NCI-H1417 treated with DMSO at 0.1 percent for 48 hours (cell line): ENCODE measurements at places on chromosomes 6 and 20.

DNA sequence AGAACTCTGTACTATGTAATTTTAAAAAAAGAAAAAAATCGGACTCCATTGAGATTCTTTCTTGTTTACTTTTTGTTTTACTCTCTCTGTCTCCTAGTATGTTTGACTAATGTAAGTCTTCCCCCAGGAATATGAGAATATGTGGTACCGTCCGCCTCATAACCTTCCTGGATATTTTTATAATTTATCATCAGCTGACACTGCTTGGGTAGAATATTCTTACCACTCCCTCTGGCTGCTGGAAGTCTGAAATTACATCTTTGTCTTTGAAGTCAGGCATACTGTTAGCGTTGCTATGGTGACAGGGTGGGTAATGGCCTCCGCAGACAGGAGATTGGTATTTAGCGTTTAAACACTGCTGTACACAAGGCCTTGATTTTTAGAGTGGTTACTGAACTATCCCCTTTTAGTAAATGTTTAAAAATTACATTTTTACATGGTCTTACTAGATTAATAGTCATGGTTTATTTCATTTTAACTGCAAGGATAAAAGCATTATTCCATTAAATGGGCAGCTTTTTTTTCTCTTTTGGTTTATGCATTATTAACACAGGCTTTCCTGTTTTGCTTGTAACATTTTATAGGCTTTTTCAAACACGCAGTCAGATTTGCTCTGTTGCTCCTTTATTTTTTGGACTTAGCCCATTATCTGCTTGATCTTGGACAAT, 176.4 kb downstream of the ARID1B start:
- DNase-seq = peak; percentile 98

DNA sequence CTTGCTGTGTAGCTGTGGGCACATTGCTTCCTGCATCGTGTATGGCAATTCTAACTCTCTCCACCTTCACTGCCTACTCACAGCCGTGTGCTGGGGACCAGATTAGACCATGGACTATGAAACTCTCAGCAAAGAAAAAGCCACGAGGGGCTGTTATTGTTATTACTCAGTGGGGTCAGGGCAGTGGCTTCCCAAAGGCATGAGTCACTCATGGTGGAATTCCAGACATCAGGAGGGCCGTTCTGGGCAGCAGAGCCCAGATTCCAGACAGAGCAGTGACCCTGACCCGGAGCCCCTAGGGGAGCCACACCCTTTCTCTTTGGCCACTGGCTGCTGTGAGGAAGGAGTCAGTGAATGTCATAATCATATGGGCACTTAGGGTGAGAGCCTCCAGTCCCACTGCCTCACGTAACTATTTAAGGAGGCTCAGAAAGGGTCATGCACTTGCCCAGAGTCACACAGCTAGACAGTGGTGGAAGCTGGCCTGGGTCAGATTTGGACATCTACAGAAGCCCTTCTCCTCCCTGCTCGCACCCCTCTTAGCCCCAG, 22.2 kb upstream of the CCN5 start:
- no peak for DNase-seq

DNA sequence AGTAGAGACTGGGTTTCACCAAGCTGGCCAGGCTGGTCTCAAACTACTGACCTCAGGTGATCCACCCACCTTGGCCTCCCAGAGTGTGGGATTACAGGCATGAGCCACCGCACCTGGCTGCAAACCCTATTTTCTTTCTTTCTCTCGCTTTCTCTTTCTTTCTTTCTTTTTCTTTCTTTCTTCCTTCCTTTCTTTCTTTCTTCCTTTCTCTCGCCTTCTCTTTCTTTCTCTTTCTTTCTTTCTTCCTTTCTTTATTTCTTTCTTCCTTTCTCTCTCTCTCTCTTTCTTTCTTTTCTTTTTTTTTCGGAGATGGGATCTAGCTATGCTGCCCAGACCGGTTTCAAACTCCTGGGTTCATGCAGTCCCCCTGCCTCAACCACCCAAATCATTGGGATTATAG, 47.0 kb upstream of the TGM3 start:
- DNase-seq = no peak

- no peak for DNase-seq
Measured at GRCh38 chr6:17703256-17703694, 3.5 kb downstream of the NUP153 start.

- DNase-seq = no peak
Measured at GRCh38 chr20:8490076-8490830, 358.2 kb downstream of the PLCB1 start.

GRCh38 chr6:157867155-157867559, 44.1 kb downstream of the SNX9 start:
- no peak for DNase-seq

DNA sequence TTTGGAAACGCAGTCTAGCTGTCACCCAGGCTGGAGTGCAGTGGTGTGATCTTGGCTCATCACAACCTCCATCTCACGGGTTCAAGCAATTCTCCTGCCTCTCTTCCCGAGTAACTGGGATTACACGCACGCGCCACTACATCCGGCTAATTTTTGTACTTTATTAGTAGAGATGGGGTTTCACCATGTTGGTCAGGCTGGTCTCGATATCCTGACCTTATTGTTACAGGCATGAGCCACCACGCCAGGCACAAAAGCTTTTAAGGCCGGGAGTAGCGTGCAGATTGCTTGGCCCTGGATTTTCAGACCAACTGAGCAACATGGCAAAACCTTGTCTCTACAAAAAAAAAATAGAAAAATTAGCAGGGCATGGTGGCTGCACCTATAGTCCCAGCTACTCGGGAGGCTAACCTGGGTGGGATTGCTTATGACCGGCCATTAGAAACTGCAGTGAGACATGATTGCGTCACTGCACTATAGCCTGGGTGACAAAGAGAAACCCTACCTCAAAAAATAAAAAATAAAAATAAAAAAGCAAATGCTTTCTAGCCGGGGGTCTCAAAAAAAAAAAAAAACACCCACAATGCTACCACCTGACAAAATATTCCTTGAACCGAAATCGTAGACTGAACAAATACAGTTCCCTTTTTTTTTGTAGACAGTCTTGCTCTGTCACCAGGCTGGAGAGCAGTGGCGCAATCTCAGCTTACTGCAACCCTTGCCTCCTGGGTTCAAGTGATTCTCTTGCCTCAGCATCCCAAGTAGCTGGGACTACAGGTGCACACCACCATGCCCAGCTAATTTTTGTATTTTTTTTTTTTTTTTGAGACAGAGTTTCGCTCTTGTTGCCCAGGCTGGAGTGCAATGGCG, 15.0 kb downstream of the RBM39 start:
- DNase-seq = no peak

DNA sequence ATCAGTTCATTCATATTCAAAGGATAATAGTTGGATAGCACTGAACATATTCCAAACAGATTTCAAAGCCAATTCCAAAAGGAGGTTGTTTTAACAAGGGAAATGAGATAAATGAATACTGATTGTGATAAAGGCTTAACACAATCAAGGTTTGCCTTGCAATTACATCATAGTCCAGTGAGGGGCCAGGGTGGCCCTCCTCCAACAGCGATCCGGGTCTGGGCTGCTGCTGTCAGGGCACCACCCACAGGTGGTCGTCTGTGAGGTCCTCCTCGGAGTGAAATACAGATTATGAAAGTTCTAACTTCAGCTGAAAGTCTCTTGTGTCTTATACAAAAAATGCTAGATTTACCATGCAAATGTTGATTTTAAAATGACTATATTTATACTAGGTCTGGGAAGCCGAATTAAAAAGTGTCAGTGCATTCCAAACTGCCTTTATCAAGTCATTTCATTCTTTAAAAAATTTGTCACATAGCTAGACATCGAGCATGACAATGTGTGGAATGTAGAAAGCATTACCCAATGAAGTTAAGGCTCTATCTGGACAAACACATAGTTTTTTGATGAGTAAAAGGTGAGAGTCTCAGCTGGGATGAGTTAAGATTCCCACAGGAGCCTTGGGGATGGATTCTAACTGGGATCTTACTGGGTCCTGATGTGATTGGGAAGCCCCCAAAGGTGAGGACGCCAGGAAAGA, 65.9 kb upstream of the SLC22A23 start:
- no peak for DNase-seq

- DNase-seq = no peak
Measured at GRCh38 chr6:37507077-37507476, 7.4 kb upstream of the CCDC167 start.

DNA sequence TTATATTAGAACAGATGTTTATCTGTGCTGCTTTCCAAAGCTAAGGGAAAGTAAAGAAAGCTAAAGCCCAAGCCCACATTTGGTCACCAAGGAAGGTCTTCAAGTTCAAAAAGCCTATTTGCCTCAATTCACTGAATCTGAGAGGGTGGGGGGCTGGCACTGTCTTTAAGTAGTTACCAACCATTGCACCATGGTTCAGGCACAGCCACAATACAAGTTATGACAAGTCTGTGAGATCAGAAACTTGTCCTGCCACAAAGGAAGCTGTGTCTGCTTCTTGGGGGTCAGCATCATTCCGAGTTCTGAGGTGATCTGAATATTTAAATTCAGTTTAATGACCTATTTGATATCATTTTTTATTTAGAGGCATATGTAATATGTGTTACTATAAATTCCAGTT, 78.3 kb upstream of the OPRM1 start:
- DNase-seq = no peak

DNA sequence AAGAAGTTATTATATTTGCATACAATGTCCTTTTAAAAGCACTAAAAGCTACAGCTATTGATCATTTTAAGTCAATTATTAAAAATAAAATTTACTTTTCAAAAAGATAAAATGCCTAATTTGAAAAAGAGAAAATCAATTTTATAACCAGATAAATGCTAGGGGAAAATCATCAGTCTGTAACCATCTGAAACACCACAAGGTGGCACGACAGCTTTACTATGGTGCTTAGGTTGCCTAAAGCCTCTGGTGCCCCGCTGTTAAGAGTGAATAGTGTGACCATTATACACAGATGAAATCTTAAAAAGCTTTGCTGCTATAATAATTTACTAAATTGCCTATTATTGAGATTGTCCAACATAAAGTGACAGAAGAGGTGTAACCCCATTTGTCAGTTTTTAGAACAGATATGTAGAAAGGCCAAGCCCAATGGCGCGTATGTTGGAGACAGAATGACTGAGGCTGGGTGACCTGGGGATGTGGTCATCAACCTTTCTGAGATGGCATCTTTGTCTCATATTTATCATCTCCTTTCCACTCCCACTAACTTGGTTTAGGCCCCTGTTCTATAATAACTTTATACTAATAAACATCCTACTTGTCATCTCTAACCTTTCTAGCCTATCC, 100.8 kb downstream of the MOXD1 start:
- no peak for DNase-seq

DNA sequence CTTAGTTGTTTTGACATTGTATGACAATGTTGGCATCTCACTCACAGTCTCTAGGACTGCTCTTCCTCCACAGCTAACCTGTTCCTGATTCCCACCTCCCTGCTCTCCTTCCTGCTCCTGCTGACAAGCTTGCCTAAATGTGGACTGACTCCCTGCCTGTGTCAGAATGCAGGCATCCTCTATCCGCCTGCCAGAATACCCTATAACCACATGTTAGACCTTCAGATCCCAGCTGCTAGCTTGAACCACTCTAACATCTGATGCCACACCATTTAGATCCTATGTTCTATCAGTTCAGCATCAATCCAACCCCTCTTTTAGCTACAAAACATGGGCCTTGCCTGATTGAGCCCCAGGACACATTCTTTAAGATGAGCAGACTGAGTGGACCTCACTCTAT, 12.2 kb downstream of the FILIP1 start:
- no peak for DNase-seq
